ENCODE measurements at places on chromosomes 5 and 9. TPM values are rescaled to one million over a fixed set of nuclear protein-coding genes. Genes with fewer than 3 reads are reported as not detected.

The CERCAM gene
- total RNA-seq: 0.31 TPM

DNA sequence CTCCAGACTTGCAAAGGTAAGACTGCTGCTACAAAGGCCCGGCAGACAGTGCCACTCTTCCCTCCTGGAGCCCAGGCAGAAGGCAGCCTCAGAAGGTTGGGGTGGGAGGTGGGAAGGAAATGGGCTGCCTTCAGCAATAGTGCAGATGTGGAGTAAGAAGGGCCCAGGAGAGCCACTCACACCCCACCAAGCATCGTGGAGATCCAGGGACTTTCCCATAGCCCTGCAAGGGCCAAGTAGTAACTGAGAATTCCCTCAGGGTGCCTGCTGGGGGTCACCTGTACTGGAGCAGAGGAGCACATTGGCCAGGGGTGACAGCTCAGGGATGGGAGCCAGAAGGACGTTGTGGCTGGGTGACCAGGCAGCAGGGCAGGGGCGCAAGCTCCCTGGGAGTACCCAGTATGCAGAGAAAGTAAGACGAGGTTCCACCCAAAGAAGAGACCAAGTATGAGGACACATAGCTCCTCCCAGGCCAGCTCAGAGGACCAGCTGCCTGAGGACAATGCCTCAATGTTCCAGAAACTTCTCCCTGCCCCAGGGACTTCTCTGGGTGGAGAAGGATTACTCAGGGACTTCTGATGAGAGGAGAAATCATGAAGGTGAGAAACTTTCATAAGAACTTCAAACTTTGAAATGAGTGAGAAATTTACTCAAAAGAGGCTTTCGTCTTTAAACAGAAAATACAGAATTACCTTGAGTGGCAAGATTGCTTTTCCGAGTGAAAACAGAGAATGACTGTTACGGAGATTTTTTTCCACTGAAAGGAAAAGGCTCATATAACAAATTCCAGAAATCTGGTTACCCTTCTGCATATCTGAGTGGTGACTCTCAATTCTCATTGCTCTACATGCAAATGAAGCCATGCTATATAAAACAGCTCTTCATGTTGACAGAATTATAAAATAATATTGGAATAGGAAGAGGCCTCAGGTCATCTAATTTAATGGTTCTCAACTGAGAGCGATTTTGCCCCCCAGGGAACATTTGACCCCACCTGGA lies 87.9 kb upstream of the TRIO start:
- no peaks in the 10 kb centered on the region for H3K27me3 ChIP-seq
- no peak for DNase-seq
- no peak overlapping the region for H3K4me3 ChIP-seq
- no peak overlapping the region for H3K27ac ChIP-seq
- no peaks in the 10 kb centered on the region for H3K36me3 ChIP-seq

- no peak overlapping the region for H3K27ac ChIP-seq
- peaks cover 18% of the 10 kb centered on the region for H3K27me3 ChIP-seq
Observed at GRCh38 chr5:174065528-174066197, 20.2 kb downstream of the NSG2 start.

- no peak overlapping the region for H3K4me3 ChIP-seq
- DNase-seq: no peak
- H3K27ac ChIP-seq: no peak overlapping the region
Observed at GRCh38 chr5:128304088-128304487, 220.5 kb downstream of the SLC12A2 start.

GRCh38 chr9:134245179-134245578 lies 80.8 kb upstream of the RNU6ATAC start:
- H3K4me1 ChIP-seq: peaks cover 11% of the 10 kb centered on the region
- H3K36me3 ChIP-seq: no peaks in the 10 kb centered on the region

GRCh38 chr9:84189904-84190303 lies 150.7 kb downstream of the SLC28A3 start:
- no peaks in the 10 kb centered on the region for H3K36me3 ChIP-seq
- DNase-seq: no peak
- H3K4me1 ChIP-seq: no peaks in the 10 kb centered on the region
- no peak overlapping the region for H3K27ac ChIP-seq
